ENCODE measurements at places on chromosomes 16 and 17.

GRCh38 chr17:319266-319665, 33.3 kb downstream of the RPH3AL start:
- DNase-seq: no peak

DNA sequence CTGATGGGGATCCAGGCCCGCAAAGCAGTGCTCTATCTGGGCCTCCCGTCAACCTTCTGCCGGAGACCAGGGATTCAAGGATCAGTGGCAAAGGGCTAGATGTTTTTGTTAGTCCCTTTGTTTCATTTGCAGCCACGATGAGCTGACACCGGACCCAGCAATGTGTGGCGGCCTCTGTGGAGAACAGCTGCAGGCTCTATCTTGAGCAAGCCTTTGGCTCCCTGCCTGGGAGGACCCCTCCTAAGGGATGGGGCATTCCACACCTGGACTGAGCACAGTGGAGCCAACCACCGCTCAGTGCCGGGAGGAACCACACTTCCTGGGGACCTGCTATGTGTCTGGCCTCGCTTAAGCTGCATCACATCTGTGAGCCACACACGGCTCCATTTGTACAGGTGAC, 215.8 kb downstream of the RBFOX3 start:
- DNase-seq: no peak

DNA sequence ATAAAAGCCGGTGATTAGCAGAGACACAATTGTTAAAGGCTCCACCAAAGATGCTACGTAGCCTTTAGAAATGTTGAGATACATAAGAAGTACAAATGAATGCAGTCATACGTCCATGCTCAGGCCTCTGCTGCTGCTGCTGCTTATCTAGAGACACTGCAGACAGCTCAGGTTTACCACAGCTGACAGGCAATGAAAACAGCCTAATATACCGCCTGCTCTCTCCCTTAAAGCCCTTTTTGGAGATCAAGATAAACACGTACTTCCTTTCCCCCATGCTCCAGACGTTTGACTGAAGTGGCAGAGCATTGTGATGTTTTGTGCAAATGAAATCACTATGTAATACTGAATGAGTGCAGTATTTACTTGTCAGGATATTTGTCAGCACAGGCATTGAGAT, 185.3 kb downstream of the AATF start:
- DNase-seq: no peak

DNA sequence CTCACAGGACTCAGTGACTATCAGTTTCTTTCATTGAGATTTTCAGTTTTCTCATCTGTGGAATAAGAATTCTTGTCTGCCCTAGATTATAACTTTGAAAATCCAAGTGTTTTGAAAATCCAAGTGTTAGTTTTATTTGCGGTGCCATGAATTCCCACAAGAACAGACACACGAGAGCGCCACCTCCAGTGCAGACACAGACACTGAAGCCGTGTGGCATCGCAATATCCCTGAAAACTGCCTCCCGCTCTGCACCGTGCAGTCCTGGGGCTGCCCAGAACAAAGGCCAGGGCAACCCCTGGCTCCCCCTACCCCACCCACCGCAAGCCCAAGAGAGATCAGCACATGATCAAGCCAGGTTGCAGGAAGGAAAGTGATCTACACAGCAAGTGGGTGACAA, 229.5 kb upstream of the ASIC2 start:
- DNase-seq: no peak

GRCh38 chr17:30838202-30838807, 6.5 kb downstream of the ATAD5 start:
- no peak for DNase-seq

DNA sequence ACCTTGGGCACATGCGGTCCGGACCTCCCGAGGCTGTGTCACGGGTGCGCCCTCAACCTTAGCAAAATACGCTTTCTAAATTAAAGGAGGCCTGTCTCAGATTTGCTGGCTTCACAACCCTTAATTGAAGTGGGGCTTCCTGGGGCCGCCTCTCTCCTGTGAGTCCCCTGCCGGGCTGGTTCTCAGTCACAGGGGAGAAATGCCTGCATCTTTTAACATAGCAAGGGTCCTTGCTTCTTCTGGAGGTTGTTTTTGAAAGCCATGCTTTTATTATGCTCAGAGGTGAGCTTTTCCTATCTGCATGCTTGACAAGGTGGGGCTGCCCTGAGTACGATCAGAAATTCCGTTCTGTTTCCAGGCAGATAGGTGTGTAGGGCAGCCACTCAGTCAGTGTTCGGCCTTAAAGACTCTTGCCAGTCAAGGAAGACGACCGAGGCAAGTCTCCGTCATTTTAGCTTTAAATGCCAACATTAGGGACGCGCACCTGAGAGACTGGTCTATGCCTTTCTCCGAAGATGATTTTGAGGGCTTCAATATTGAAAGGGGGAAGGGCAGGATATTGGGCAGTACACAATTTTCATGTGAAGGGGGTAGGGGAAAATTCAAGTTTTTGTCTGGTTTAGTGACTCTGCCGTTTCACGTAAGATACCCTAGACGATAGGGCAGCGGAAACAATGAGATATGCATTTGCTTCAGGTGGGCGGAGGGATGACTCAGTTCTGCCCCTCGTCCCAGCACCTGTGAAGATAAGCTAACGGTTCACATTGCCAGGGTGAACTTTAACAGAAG, 5.5 kb upstream of the SLC7A5 start:
- peak; percentile 51 for DNase-seq

DNA sequence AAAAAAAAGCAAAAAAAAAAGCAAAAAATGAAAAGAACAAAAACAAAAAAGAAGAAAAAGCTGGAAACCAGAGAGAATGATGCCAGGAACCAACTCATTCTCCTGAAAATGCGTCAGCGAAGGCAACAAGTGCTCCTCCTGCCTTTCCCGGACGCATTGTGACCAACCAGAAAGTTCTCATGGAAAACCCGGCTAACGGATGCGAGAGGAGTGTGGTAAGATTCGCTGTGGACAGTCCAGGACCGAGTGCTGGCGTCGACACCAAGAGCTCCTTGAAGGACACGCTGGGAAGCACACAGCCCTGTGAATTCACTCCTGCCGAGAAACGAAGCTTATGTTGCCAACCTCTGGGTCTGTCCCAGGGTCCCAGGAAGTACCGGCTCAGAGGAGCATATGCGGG, 43.4 kb downstream of the METRNL start:
- no peak for DNase-seq

GRCh38 chr16:74716355-74716754, 15.7 kb upstream of the MLKL start:
- DNase-seq: no peak

DNA sequence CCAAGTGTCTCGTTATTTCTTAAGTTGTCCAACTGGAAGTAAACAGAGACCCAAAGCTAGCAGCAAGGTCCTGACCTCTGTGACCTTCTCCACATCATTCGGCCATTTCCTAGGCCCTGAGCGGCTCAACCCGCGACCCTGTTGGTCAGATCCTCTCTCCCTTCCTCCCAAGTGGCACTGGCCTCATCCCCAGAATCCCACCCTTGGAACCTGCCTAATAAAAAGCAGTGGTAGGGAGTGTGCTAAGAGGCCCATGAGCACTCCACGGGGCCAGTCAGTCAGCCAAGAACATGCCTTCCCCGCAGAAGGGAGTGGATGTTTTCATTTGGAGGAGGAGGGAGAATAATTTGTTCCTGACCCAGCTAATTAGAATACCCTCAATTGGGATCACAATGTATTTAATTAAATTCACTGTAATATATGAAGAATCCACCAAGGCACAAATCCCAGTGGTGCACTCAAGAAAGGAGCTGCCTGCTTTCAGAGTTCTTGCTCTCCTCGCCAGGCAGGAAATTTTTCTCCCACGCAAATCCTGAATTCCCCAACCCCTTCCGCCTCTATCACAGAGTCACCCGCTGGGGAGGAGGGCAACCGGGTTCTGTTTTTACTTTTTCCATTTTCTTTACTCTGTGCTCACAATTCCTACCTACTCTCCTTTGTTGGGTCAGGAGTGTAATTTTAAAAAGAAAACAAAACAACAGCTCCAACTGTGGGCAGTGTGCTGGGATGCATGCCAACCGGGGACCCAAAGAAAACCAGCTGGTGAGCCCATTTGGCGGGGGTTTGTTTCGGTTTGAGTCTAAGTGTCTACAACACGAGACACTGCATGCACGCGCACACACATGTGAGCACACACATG, 153.4 kb downstream of the ZFHX3 start:
- no peak for DNase-seq

GRCh38 chr17:31744511-31744951, 114.5 kb downstream of the COPRS start:
- no peak for DNase-seq

Measured in activated CD4-positive, alpha-beta T cell treated with anti-CD3 and anti-CD28 coated beads, Interleukin-2, amount 50 U/mL, for 1 hour (primary cell).